ENCODE measurements at places on chromosomes 5 and 9.

GRCh38 chr5:41240390-41240789 lies 27.1 kb upstream of the C6 start:
- DNase-seq = no peak

DNA sequence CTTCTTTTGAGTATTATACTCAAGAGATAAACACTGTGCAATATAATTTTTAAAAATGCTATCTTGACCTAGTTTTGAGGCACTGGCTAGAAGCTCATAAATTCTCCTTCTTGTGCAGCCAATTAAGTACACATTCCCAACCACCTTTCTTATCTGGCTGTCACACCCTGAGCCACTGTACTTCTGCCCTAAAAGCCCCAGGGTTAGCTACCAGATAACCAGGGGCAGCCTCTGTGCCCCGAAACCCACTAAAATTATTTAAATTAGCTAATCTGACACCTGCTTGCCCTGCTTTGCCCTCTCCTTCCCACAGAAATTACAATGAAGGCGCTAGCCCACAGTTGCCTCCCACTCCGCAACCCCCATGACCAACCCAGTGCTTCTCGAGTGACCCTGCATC lies 597.3 kb upstream of the TYRP1 start:
- DNase-seq = no peak

- no peak for DNase-seq
Observed at GRCh38 chr5:154740957-154741356, 14.2 kb upstream of the LARP1 start.

DNA sequence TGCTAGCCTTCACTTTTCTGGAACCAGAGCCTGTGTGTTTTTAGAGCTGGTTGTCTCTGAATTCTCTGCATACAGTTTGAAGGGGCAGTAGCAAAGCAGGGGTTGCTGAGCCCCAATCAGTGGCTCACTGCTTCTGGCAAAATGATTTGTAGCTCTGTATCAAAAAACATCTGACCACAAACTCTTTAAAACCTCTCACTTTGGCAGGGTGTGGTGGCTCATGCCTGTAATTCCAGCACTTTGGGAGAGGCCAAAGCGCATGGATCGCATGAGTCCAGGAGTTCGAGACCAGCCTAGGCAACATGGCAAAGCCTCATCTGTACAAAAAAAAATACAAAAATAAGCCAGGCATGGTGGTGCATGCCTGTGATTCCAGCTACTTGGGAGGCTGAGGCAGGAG lies 28.3 kb upstream of the APC start:
- DNase-seq = no peak

DNA sequence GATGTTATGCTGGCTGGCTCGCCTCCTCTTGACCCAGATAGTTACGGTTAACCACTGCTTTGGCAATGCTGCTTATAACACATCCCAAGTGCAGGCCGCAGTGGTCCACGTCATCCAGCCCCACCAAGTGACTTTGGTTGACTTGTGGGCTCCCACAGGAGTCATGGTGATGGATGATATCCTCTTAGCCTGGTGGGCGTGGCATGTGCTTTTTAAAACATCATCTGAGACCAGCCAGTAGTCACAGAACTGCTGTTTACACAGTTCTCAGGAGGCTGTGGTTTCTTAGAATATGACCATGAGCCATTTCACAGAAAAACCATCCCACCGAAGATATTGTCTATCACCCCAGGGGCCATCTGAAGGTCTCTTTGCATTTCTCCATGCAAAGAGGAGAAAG lies 216.9 kb downstream of the SH3GL2 start:
- no peak for DNase-seq

- no peak for DNase-seq
Observed at GRCh38 chr5:33275391-33275790, 165.4 kb upstream of the TARS1 start.
